CD4-positive, alpha-beta memory T cell (primary cell): ENCODE measurements at places on chromosomes 7 and 10. TPM values are rescaled to one million over a fixed set of nuclear protein-coding genes. Genes with fewer than 3 reads are reported as not detected.
A peak's percentile ranks its signal among the peaks of the same experiment; 100 is the strongest.

Gene HOXA6
- total RNA-seq: not detected

Gene PON3
- total RNA-seq: not detected

Gene TRRAP
- 83.3 TPM for total RNA-seq

Gene SP4
- 45.8 TPM for total RNA-seq

- H3K36me3 ChIP-seq: no peaks in the 10 kb centered on the region
- H3K27me3 ChIP-seq: no peaks in the 10 kb centered on the region
- no peak for DNase-seq
- H3K4me1 ChIP-seq: no peaks in the 10 kb centered on the region
- no peak overlapping the region for H3K27ac ChIP-seq
Observed at GRCh38 chr10:70528741-70529362, 50.3 kb downstream of the PALD1 start.

DNA sequence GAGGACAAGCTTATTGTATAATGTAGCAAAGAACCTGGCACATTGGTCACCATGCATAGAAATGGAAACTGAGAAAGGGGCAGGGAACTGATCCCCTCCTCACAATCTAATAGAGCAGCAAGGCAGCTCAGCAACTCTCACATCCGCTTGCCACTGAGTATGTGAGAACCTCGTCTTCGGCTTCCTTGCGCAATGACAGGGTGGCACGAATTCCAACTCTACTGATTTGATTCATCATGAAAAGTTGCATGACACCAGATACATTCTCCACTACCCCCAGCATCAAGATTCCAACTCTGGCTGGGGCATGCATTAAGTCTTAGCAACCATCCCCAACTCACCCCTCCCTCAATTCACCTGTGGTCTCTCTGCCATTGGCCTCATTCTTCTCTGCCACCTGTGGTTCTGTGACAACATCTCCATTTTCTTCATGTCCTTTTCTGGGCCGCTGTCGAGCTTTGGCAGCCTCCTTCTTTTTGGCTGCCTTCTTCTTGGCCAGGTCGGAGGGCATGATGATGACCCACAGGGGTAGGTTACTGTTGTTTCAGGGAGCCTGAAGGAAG is 976 bp downstream of the ABCF2 start:
- H3K4me1 ChIP-seq: peaks cover 25% of the 10 kb centered on the region
- H3K36me3 ChIP-seq: peaks cover 34% of the 10 kb centered on the region
- H3K27ac ChIP-seq: peak overlapping the region; percentile 83
- peak overlapping the region; percentile 62 for H3K4me3 ChIP-seq
- H3K27me3 ChIP-seq: no peaks in the 10 kb centered on the region
